Activated CD8-positive, alpha-beta memory T cell treated with anti-CD3 and anti-CD28 coated beads for 36 hours (primary cell): ENCODE measurements at places on chromosomes 3 and 15. TPM values are rescaled to one million over a fixed set of nuclear protein-coding genes. Genes with fewer than 3 reads are reported as not detected.

SCG3 gene
- not detected for total RNA-seq

MKRN3 gene
- 1.1 TPM for total RNA-seq

EPHA3 gene
- 0.11 TPM for total RNA-seq

NCK1 gene
- total RNA-seq = 29.3 TPM

NAALADL2 gene
- not detected for total RNA-seq

CCDC13 gene
- 0.42 TPM for total RNA-seq

RPN1 gene
- 196 TPM for total RNA-seq

CHL1 gene
- total RNA-seq = not detected

SLC9C1 gene
- not detected for total RNA-seq

FOXB1 gene
- 0.44 TPM for total RNA-seq

WNT5A gene
- not detected for total RNA-seq

LRTM1 gene
- not detected for total RNA-seq

PPP2R3A gene
- total RNA-seq = 0.21 TPM

BOC gene
- total RNA-seq = 0.42 TPM

TEX55 gene
- total RNA-seq = not detected

FMN1 gene
- 0.04 TPM for total RNA-seq

C3orf49 gene
- not detected for total RNA-seq

ROBO2 gene
- not detected for total RNA-seq

ZNF774 gene
- total RNA-seq = 1.1 TPM

FHIT gene
- 5.7 TPM for total RNA-seq

CDCP1 gene
- 1.7 TPM for total RNA-seq

SLITRK3 gene
- not detected for total RNA-seq

STARD9 gene
- total RNA-seq = 5.5 TPM

ACKR2 gene
- total RNA-seq = 1.3 TPM

SAMD7 gene
- not detected for total RNA-seq

CNTN6 gene
- not detected for total RNA-seq

GRK7 gene
- 0.04 TPM for total RNA-seq

LRRIQ4 gene
- 0.17 TPM for total RNA-seq

BLM gene
- total RNA-seq = 46.4 TPM

TMEM212 gene
- not detected for total RNA-seq

TMIE gene
- 0.30 TPM for total RNA-seq

COL7A1 gene
- total RNA-seq = 1.3 TPM

ZNF385D gene
- not detected for total RNA-seq

NOX5 gene
- total RNA-seq = not detected
